ENCODE measurements at places on chromosomes 4 and X.

DNA sequence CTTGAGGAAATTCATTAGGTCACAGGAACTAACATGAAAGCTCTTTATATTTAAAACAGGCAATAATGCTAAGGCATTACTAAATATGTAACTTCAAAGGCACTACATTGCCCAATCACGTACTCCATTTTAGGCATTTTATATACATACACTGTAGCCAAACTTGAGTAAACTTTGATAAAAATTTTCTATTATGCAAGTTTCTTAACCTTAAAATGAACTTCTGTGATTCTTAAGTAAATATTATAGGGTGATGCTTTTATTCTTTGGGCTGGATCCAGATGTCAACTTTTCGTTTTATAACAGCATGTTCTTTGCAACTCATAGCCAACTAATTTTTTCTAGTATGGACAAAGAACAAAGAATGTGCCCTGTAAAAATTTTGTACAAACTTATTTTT is 28.3 kb upstream of the MAP9 start:
- DNase-seq: no peak

GRCh38 chr4:74504212-74504611 is 59.3 kb downstream of the AREG start:
- no peak for DNase-seq

DNA sequence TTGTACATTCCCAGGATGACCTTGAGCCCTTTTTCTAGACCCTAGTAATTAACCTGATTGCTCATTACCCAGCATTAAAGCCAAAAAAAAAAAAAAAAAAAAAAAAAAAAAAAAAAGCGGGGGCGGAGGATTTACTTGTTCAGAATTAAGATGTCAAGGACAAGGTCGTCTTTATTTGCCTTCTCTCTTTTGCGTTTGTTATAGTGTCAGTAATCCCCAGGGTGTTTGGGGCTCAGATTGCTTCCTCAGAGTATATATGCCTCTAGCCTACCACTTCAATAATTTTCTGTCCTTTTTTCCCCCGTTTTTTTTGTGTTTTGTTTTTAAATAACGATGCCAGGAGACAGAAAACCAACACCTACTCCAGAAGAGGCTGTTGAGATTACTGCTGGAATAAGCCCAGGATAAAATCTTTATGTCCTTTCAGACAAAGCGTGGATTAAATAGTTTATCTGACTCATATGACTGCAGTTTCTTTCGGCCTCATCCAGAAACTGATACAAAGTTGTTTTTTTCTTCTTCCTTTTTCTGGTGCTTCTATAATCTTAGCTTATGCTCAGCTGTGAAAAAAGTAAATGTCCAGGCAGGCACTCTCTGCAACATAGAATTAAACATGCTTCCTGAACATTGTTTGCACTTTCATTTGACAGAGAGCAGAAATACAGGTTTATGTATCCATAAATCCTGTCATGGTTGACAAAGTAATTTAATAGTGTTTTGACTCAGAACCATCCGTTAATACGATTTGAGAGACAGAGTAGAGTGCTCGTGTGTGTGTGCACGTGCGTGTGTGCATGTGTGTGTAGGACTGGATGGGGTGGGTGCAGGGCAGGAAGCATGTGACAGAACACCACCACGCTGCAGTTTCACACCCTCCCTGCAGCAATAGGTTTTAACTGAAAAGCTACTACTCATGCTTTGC is 138.6 kb downstream of the AFF1 start:
- DNase-seq: no peak

GRCh38 chr4:126513596-126513995 is 1119.2 kb upstream of the INTU start:
- no peak for DNase-seq

- no peak for DNase-seq
Observed at GRCh38 chrX:39995457-39995856, 102.3 kb downstream of the BCOR start.

- no peak for DNase-seq
Observed at GRCh38 chr4:165508372-165509120, 129.7 kb downstream of the CPE start.

DNA sequence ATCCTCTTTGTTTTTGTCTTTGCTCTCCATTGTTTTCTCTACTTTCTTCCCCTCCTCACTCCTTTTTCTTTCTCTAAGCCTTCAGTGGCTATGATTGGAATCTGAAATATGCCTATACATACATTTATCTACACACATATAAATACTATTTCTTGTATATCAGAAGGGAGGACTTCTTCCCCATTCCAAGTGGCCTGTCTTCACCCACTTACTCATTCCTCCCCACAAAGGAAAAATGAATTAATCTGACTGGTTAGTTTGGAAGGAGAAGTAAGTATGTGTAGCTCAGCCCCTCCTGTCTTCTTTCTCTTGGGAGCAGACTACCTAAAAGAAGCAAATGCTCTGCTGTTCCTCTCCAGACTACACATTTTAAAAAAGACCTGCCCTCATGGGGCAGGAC is 17.7 kb downstream of the GUCY2F start:
- DNase-seq: no peak

GRCh38 chr4:9611101-9611500 is 166.9 kb downstream of the DEFB131A start:
- no peak for DNase-seq

GRCh38 chr4:73730867-73731266 is 9.5 kb upstream of the CXCL8 start:
- DNase-seq: no peak

DNA sequence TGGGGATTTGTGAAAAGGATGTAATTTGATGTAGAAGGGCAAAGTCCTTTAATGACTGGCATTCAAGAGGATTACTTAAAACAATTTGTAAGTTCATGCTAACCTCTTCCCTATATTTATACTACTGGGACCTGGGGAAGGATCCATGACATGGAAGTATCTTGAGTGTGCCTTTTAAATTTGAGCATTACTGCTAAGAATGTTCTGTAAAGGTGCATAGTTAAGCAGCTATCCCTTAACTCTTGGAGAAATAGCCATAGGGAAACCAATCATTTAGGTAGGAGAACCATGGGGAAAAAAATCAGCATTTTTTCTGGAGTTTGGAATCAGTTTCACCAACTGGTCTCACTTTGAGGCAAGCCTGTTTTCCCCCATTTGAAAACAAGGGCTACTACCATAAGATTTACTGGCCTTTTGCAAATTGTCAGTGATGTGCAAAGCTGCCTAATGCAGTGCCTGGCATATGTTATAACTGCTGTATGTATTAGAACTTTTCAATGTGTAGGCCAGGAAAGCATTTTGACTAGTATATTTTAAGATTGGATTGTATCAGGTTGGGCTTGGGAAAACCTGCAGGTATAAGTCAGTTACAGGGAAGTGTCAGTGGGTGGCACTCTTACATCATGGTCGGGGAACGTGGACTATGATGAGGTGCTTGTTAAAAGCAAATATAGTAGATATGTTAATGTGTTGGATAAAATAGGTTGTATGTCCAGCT is 72.1 kb downstream of the PRSS12 start:
- peak; percentile 53 for DNase-seq

GRCh38 chr4:121236353-121237068 is 72.4 kb upstream of the TNIP3 start:
- no peak for DNase-seq

- peak; percentile 46 for DNase-seq
Observed at GRCh38 chr4:186201535-186202230, 10.3 kb downstream of the CYP4V2 start.

- DNase-seq: no peak
Observed at GRCh38 chr4:83527671-83528070, 8.2 kb upstream of the GPAT3 start.

DNA sequence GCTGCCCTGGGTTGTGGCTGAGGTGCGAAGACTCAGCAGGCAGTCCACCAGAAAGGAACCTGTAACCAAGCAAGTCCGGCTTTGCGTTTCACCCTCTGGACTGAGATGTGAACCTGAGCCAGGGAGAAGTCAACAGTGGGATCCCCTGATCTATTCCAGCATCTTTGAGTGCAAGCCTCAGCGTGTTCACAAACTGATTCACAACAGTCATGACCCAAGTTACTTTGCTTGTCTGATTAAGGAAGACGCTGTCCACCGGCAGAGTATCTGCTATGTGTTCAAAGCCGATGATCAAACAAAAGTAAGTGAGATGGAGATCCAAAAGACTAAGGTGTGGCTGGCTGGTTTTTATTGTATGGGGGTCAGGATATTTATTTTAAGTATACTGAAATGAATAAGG is 11.3 kb downstream of the TBC1D1 start:
- DNase-seq: no peak

DNA sequence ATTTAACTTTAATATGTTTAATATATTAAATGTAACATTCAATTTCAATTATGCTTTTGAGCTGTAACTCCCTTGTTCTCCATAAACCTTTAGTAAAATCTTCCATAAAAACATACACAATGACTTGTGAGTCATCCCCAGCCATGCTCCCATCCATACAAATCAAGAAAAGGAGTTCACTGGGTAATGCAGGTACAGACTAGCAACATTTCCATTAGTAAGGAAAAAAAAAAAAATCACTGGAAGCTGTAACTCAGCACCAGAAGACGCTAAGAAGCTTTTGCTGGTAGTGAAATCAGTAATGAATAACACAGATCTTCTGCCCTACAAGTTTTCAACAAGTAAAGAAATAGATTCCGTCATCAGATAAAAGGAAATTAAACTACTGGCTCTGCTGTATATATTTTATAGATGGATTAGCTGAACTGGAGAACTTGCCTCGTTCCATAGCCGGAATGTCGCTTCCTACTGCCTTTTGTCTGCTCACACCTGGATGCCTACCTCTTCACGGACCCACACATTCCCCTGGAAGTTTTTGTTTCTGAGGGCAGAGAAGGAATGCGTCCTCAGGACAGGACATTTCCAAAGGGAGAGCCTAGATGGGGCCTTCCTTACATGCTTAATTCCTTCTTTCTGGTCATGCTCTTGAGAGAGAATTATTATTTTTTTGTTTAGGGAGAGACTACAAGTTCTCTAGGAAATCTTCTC is 298.4 kb upstream of the ANKRD50 start:
- DNase-seq: no peak

GRCh38 chr4:124025428-124025827 is 628.8 kb downstream of the SPRY1 start:
- DNase-seq: no peak

- no peak for DNase-seq
Observed at GRCh38 chrX:10159145-10159468, 2.3 kb downstream of the CLCN4 start.

DNA sequence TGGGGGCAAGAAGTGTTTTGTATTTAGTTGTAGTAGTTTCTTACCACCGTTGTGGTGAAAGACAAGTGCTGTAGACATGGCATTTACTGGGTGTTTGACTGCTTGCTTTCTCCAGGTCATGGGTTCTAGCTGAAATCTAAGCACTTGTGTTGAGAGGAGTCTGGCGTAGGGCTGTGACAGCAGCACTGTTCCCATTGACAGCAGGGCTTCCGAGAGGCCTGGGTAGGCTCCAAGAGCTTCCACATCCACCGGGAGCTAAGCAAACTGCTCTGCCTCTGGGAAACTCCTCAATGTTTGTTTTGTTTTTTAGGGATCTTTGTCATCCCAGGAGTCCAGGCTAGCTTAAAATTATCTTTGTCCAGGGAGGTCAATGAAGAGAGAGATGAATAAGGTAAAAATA is 44.3 kb downstream of the BMPR1B start:
- no peak for DNase-seq

- peak; percentile 49 for DNase-seq
Observed at GRCh38 chr4:15654593-15655222, 449 bp downstream of the FBXL5 start.

All from endothelial cell (in vitro differentiated cells).